Fibroblast of villous mesenchyme (primary cell): ENCODE measurements at places on chromosomes 1 and 21. TPM values are rescaled to one million over a fixed set of nuclear protein-coding genes. Genes with fewer than 3 reads are reported as not detected.
A peak's percentile ranks its signal among the peaks of the same experiment; 100 is the strongest.

DNA sequence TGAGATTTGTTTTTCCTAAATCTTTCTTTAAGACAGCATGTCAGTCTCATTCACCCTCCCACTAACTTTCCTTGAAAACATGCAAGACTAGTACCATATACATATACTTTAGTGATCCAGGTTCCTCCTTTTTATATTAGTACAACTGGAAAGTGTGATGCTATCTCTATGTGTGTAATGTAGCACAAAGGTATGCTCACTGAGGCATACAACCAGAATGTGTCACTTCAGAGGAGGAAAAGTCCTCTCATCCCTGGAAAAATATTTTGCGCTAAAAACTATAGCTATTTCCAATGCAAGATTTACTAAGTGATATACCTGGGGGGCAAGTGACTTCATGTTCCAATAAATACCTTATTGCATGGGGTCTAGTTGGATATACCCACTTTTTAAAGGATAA is 45.9 kb downstream of the BARHL2 start:
- no peak for DNase-seq

GRCh38 chr1:19206947-19207346 is 3.1 kb downstream of the UBR4 start:
- DNase-seq: no peak

DNA sequence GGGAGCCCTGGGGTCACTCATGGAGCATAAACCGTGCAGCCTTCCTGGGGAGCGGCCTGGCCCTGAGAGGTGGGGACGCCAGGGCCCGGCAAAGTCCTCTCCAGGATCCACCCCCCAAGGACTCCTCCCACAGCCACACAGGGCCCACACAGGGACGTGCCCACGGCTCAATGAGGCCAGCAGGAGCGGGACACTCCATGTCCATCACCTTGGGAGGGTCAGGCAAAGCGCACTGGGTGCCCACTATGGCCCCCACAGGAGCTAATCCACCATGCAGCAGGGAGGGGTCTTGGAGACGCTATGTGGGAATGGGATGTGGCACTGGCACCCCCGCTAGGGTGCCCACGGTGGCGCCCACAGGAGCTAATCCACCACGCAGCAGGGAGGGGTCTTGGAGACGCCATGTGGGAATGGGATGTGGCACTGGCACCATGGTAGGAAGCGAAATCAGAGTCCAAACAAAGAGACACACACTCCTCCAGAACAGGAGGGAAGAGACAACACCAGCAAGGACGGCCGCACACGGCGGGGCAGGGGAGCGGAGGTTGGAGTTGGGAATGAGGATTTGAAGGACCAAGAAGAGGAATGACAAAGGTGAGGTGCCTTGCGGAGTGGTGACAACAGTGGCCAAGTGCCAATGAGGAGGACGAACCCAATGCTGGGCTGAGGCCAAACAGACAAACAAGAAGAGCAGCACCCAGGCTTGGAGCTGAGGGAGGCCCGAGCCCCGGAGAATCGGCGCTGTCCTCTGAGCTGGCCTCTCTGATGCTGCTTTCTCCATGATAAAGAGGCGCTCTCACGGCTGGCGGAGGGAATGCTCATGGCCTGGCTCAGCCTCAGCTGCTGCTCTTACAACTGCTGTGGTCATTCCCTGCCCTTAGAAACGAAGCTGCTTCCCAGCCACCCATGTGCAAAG is 18.1 kb upstream of the SLC19A1 start:
- no peak for DNase-seq

DNA sequence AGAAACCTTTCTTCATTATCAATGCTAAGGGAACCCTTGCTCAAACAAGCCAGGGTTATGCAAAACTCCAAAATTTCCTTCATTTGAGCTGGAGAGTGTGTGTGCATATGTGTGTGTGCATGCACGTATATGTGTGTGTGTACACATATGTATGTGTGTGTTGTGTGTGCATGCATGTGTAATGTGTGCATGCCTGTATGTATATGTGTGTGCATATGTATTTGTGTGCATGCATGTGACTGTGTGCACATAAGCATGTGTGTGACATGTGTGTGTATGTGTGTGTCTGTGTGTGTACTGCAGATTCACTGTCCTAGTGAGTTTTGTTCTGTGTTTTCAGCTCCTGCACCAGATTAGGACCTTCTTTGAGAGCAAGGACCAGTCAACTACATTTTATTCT is 28.2 kb downstream of the PAX7 start:
- DNase-seq: no peak

DNA sequence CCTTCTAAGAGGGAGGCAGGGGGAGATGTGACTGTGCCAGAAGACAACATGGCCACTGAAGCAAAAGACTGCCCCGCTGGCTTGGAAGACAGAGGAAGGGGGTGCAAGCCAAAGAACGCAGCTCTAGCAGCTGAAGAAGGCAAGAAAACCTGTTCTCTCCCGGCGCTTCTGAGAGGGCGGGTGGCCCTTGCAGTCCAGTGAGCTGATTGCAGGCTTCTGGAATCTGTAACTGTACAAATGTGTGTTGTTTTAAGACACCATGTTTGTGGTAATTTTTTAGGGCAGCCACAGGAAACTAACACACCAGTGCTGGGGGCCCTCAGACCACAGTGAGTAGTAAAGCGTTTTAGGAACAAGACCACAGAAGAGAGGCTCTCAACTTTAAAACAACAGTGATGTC is 47.0 kb downstream of the CD46 start:
- DNase-seq: peak; percentile 23

SH2D2A gene
- not detected in 2 replicates for total RNA-seq

AGO4 gene
- 13.8 and 16.1 TPM in 2 replicates for total RNA-seq
